ENCODE measurements at places on chromosomes 6 and 20.

DNA sequence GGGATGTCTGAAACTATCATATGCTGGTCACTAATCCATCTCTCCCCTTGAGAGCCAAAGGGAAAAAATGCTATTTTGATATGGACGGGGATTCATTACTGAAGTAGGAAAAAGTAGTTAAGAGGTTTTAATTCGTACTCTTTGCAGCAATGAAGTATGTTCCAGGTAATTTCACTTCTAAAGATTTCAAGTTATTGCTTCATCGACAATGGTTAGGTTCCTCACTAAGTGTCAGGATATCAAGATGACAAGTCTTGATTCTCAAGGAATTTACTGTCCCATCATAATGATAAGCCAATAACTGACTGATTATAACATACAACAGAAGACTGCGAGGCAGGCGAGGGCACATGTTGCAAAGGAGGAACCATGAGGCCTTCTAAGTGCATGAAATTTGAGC, 57.0 kb downstream of the GMDS start:
- DNase-seq, result no peak

DNA sequence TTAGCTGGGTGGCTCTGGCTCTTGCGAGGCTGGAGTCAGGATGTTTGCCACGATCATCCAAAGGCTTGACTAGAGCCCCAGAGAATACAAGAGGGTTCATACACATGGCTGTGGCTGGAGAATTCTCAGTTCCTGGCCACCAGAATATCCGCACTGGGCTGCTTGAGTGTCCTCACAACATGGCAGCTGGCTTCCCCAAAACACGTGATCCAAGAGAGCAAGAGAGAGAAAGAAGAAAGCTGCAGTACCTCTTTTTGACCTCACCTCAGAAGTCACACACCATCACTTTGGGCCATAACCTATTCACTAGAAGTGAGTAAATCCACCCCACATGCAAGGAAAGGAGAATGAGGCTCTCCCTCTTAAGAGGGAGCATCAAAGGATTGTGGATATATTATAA, 21.5 kb upstream of the BPIFB1 start:
- no peak for DNase-seq

- peak; percentile 35 for DNase-seq
These were observed 347.8 kb upstream of the PLCB4 start for GRCh38 chr20:8721098-8721497.

- no peak for DNase-seq
These were observed 81.5 kb upstream of the ISM1 start for GRCh38 chr20:13139459-13140150.

- DNase-seq, result no peak
These were observed 56.6 kb downstream of the SLC23A2 start for GRCh38 chr20:4944518-4945313.

- no peak for DNase-seq
These were observed 17.8 kb upstream of the TCF21 start for GRCh38 chr6:133871131-133871530.

GRCh38 chr6:42078386-42078785, 28.1 kb downstream of the TAF8 start:
- no peak for DNase-seq

DNA sequence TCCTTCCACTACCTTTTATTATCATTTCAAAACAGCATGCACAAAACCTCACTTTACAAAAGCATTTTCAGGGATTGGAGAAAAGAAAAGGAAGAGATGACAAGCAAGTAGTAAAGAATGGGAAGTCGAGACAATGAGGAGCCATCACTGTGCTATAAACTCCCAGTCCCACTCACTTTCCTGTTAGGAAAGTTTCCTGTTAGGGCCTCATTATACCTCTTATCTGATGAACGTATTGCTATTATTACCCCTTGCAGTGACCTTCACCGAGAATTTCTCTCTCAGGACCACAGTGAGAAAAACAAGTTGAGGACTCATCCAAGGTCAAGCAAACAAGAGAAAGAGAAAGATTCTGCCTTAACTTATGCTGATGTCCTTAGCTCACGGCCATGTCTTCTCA, 28.8 kb downstream of the LAMP5 start:
- no peak for DNase-seq

DNA sequence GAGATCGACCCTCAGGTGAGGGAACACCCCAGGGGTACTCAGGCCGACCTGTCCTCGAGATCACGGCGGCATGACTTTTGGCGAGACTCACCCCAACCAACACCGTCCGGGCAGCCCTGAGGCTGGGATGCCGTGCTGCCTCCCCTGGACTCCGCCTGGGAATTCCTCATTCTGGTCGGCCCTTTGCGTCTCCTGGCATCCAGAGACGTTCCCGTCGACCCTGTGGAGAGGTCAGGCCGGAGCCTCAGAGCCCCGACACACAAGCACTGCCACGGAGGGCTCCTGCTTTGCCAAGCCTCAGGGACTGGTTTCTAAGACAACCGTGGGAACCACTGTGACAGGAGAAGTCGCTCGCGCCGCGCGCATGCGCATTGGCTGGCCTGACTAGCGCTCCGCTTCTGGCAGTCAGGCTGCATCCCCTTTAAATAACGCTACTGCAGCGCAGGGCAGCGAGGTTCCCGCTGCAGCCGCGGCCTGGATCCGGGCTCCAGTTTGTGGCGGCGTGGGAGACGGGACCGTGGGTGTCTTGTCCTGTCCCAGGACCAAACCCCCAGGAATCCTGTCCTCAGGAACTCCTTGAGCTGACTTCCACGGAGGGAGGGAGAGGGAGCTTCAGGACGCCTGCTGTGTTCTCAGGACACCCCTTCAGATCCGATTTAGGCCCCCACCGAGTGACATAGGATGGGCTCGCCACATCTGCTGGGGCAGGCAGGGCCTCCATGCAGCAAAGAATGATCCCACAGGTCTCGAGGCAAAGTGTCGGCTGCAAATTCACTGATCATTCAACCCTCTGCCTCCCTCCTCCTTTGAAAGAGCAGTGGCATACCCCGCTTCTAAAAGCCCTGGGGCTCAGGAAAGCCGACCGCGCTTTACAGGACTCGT, 163.2 kb upstream of the ZNF337 start:
- peak; percentile 65 for DNase-seq

GRCh38 chr6:129280749-129281148, 397.8 kb downstream of the LAMA2 start:
- no peak for DNase-seq

DNA sequence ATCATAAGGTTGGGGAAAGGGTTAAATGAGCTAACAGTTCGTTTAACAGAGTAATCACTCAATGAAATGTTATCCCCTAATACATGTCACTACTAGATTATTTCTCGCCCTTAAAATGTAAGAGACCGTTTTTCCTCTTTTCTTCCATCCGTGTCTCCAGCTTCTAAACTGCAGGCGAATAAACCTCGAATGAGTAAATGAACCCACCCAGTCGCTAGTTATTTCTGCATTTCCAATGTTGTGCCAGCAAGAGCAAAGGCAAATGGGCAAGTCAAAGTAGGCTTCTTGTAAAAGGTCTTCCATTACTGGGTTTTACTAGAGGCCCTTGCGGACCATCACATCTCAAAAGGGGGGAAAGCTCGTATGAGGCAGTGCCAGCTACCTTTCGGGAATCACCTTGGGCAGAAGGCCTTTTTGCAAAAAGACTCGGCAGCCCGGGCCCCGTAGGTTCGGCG, 400 bp upstream of the SMAP1 start:
- DNase-seq, result no peak

DNA sequence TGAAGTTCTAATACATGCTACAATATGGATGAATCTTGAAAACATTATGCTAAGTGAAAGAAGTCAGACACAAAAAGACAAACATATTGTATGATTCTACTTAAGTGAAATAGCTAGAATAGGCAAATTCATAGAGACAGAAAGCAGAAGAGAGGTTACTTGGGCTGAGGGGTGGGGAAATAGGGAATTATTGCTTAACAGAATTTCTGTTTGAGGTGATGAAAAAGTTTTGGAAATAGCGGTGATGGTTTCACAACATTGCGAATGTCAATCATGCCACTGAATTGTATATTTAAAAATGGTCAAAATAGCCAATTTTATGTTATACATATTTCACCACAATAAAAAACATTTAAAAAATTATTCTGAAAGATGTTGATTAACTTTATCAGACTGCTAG, 6.1 kb downstream of the SLC26A8 start:
- DNase-seq, result no peak

DNA sequence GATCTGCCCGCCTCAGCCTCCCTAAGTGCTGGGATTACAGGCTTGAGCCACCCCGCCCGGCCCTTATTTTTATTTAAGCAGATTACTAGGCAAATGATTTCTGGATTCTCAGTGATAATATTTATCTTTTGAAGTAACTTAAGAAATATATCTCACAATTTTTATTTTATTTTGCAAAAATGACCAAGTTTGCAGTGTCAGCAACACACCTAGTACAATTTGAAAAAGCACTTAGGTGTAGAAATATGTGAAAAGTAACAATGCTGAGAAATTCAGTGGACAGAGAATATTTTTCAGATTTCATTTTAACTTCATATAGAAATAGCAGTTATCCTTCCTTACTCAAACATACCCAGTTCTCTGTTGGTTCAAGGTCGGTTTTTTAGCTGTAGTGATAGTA, 78.9 kb upstream of the XRN2 start:
- no peak for DNase-seq

- no peak for DNase-seq
These were observed 128.5 kb upstream of the DST start for GRCh38 chr6:56771189-56771588.

GRCh38 chr6:127775371-127775770, 125.5 kb downstream of the THEMIS start:
- peak; percentile 29 for DNase-seq

DNA sequence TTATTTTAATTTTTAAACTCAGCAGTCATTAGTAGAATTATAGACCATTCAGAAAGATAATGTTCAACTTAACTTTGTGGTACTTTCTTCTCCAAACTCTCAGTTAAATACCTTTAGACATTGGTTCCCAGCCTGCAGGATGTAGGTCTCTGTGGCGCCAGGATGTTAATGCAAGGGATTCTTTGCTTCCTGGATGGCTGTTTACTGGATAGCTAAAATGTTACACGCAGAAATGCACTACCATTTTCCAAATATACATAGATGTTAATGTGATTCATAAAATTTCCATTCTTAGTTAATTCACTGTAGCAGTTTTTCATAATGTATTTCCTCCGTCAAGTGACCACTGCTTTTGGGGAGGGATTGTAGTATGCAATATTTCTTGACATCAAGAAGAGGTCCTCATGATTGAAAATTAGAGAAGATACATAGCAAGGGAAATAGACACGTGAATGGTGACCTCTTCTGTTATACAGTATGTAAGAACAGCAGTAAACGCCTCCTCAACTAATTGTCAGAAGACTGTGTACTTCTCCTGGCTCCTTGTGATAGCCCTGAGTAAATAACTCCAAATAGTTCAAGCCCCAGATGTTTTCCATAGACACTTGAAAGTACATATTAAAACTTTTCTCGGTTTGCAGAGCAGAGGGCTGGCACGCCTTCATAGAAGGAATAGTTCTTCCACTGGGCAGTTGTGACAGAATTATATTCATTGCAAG, 128.8 kb downstream of the LCA5 start:
- no peak for DNase-seq

- DNase-seq, result no peak
These were observed 103.3 kb downstream of the TNFAIP3 start for GRCh38 chr6:137970368-137970767.

- no peak for DNase-seq
These were observed 1.1 kb downstream of the FAM184A start for GRCh38 chr6:119077391-119077642.

DNA sequence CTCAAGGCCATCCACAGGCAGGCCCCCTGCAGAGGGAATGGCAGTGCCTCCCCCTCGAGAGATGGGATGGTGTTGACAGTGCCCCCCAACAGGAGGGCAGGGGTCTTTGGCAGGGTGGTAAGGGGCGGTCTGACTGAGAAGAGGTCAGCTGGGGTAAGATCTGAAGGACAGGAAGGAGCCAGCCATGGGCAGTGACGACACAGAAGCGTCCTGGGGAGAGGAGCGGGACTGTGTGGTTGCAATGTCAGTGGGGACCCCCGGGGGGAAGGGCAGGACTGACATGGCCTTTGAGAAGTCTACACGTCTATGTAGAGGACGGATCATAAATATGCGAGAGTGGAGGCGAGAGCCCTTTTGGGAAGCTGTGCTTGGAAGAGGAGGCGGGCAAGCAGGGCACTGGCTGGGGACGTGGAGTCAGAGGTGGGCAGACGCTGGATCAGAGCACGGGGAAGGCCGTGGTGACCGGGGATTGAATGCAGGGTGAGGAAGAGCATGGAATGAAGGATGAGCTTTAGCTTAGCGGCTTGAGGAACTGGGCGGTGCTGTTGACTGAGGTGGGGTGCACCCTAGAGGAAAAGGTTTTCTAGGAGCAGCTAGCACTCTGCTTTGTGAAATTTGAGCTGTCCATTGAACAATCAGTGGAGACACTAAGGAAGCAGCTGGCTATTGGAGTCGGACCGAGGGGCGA, 82.5 kb upstream of the AGPAT4 start:
- no peak for DNase-seq

DNA sequence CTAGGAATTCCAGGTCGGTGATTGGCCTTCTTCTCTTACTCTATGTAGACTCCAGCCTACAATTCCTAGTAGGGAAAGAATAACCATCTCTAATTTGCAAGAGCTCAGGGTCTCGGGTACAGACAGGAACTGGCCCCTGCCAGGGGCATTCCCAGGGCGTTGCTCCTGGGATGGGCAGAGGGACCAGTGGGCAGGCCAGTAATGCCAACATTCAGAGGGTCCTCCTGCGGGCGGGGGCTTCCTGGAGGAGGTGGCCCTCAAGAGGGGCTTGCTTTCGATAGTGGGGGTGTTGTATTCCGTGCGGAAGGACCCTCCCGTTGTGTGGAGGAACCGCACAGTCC, 129.8 kb upstream of the PRND start:
- DNase-seq, result no peak

GRCh38 chr20:50107796-50108331, 5.1 kb downstream of the UBE2V1 start:
- no peak for DNase-seq

GRCh38 chr6:75611702-75612375, 10.2 kb downstream of the SENP6 start:
- no peak for DNase-seq

DNA sequence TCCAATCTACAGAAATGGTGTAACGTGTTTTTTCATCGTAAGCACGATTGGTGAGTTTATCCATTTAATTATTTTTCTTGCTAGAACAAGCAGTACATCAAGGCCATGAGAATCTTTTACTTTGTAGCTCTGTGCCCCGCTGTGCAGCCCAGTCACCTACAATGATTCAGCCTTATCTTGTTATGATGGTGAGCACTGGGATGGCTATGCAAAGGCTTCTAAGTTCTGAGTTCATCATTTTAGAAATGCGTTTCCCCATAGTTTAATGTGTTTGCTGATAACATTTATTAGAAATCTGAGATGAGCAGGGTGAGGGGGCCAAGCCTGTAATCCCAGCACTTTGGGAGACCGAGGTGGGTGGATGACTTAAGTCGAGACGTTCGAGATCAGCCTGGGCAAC, 111.8 kb upstream of the QKI start:
- DNase-seq, result no peak

All from HFFc6 (cell line).